NCI-H748 treated with DMSO at 0.1 percent for 48 hours (cell line): ENCODE measurements at places on chromosomes 3 and 15.

- DNase-seq = no peak
These were observed 63.0 kb downstream of the NCEH1 start for GRCh38 chr3:172647823-172648222.

GRCh38 chr3:147119346-147119745 is 287.0 kb downstream of the ZIC4 start:
- DNase-seq = no peak

GRCh38 chr3:123082370-123083065 is 15.7 kb downstream of the PDIA5 start:
- no peak for DNase-seq

- no peak for DNase-seq
These were observed 83.9 kb downstream of the ZMAT3 start for GRCh38 chr3:178987745-178988144.

DNA sequence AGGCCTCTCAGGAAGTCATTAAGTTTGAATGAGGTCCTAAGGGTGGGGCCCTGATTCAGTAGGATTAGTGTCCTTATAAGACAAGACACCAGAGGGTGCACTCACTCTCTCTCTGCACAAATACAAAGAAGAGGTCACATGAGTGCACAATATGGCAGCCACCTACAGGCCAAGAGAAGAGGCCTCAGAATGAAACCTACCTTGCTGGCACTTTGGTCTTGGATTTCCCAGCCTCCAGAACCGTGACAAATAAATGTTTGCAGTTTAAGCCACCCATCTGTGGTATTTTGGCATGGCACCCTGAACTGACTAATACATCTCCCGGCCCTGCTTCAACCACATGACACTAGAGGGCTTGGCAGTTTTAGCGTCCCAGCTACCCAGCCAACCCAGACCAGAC is 73.9 kb upstream of the CHRNB4 start:
- DNase-seq = no peak

GRCh38 chr3:8421267-8421666 is 80.4 kb upstream of the LMCD1 start:
- DNase-seq = no peak

- no peak for DNase-seq
These were observed 767 bp downstream of the EPM2AIP1 start for GRCh38 chr3:36991923-36992805.

GRCh38 chr3:17491601-17492000 is 250.8 kb downstream of the TBC1D5 start:
- no peak for DNase-seq
